ENCODE measurements at places on chromosomes 7 and 10.
A peak's percentile ranks its signal among the peaks of the same experiment; 100 is the strongest.

GRCh38 chr10:35912615-35913569 lies 270.8 kb upstream of the FZD8 start:
- DNase-seq: no peak

DNA sequence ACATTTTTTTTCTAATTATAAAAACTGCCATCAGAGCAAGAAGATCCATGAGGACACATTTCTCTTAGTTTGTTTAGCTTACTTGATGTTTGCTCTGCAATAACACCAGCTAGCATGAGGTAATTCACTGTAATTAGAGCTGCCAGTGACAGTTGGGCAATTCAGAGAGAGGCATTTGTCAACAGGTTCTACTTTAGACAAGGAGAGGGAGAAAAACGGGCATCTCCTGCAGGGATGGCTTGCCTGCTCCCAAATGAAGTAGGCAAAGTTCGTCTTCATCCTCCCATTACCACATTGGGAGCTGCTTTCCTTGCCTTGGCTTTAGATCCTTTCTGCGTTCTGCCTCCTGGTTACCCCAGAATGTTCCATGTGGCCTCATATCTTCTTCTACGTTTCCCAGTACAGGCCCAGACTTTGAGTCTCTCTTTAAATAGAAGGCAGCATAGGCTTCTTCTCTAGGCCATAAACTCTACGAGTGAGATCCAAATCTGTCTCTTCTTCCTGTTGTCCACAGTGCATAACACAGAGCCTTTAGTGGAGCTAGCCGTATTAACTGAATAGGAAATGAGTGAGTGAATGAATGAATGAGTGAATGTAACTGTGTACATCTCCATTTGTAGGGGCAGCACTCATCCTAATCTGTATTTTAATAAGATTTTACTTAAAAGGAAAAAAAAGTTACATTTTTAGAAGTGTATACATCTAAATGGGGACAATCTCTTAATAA lies 21.2 kb downstream of the ASB15 start:
- DNase-seq: no peak

DNA sequence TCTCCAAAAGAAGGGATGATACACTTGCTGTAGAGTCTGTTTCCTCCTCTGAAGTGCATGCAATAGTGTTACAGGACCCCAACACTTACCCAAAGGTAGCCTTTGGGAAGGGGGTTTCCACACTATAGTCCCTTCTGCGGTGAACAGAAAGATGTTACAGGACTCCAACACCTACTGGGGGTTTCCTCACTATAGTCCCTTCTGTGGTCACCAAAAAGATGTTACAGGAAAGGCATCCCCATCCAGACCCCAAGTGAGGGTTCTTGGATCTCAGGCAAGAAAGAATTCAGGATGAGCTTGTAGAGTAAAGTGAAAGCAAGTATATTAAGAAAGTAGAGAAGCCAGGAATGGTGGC lies 69.2 kb upstream of the PIK3CG start:
- DNase-seq: no peak

DNA sequence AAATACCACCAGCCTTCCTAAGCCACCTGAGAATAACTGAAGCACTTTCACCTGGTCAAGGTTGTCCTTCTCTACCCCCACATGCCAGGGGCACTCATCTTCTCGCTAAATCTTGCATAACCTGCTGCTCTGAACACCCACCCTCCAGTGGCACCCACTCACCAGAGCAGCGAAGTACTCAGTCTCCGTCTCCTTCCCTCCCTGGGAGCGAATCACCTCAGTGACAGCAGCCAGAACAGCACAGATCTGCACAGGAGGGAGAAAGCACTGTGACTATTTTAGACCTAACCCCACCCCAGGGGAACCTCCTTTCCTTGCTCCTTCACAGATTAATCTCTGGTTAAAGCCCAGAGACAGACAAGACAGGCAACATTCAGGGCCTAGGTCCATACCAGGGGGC lies 5.1 kb downstream of the RRP12 start:
- DNase-seq: no peak

DNA sequence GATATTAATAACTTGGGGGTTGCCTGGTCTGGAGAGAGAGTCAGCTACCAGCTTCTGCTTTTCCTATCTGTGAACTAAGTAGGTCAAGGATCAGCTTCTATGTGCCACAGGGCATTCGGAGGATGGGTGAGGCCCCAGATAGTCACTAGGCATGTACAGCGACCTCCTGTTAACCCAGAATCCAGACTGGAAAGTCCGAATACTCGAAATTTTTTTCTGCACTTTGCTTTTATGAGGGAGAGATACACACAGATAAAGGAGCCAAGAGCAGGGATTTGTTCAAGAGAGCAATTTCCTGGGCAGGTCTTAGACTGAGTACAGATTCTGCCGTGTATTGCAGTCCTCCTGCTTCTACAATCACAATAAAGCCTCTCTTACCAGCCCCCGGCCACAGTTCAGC lies 54.2 kb downstream of the EMX2 start:
- DNase-seq: no peak

- no peak for DNase-seq
These were observed 120.7 kb downstream of the SRPK2 start for GRCh38 chr7:105268056-105268455.

DNA sequence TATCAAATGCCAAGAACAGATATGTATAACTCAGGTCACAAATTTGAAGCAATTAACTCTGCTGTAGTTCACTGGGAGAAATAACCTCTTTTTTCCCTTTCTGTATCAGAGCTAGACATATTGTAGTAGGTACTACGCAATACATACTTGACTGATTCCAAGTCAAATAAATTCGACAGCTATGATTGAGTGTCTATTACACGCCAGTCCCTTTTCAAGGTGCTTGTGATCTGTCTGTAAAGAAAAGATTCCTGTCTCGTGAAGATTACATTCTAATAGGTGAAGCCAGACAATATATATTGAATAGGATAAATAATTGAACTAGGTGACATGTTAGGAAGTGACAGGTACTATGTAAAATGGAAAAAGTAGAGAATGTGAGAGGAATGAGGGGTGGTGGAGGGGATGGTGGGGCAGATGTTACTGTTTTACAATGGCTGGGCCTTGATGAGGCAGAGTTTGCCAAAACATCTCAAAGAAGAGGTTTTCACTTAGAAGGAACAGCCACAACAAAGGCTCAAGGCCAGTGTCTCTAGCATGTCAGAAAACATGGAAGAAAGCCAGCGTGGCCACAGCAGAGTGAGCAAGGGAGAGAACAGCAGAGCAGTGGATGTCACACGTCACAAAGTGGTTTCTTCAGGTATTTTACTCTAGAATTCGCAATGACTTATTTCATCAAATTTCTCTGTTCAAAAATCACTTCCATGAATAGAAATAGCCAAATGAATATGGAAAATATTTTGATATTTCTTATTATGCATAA lies 282.6 kb upstream of the CACNA2D1 start:
- DNase-seq: no peak

GRCh38 chr7:95674101-95674500 lies 77.8 kb upstream of the PDK4 start:
- no peak for DNase-seq

GRCh38 chr10:24947304-24948097 lies 4.9 kb downstream of the PRTFDC1 start:
- DNase-seq: no peak

DNA sequence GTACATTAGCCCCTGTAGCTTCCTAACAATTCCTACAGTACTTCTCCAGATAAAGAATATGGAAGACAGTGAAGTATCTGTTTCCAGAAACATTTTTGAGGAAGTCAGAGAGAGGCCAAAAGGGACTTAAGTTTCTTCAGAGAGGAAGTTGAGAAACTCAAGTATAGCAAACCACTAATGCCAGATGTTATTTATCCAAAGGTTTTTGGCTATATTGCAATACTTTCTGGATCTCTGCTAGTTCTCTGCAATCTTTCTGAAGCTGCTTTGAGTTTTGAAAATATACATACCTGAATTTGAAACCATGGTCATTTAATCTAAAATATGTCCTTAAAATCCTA lies 64.7 kb downstream of the BICC1 start:
- DNase-seq: no peak

GRCh38 chr10:2791774-2792443 lies 275.4 kb upstream of the PFKP start:
- DNase-seq: no peak

DNA sequence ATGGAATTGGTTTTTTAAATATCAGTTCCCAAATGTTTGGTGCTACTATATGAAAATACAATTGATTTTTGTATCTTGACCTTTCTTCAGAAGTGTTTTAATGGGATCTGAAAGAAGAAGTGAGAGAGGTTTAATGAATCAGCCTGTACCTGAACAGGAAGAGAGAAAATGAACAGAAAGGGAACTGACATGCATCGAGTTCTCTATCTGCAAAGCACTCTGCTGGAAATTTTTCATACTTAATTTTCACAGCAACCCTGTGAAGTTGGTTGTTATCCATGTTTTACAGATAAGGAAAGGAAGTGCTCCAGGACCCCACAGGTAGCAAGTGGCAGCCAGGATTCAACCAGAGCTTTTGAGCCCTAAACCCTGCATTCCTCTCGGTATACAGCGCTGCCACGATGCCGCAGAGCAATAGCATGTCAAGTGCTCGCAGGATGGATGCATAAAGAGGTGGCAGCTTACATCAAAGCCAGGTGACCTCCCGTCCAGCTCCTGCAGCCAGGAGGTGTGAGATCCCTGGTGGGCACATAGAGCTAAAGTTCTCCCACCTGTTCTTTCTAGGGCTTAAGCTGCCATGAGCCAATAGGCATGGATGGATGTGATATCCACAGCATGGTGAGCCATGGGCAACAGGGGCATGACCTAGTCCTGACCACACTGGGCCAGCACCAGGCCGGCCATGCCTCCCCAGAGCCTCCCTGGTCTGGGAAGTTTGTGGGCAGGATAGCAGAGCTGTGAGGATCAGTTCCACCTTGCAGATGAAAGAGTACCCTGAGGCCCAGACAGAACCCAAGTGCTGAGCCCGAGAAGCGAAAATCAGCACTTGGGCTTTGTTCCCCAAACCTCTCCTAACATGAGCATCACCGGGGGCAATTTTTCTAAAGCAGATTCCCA lies 57.2 kb downstream of the CALML3 start:
- no peak for DNase-seq

- no peak for DNase-seq
These were observed 101.5 kb upstream of the TMEM72 start for GRCh38 chr10:44809647-44810046.

- no peak for DNase-seq
These were observed 2.7 kb downstream of the STK17A start for GRCh38 chr7:43585562-43585961.

GRCh38 chr7:91866599-91867148 lies 13.8 kb downstream of the MTERF1 start:
- DNase-seq: no peak

GRCh38 chr10:11330383-11331045 lies 280.9 kb downstream of the USP6NL start:
- DNase-seq: no peak

- no peak for DNase-seq
These were observed 90.5 kb upstream of the SVIL start for GRCh38 chr10:29725133-29725720.

DNA sequence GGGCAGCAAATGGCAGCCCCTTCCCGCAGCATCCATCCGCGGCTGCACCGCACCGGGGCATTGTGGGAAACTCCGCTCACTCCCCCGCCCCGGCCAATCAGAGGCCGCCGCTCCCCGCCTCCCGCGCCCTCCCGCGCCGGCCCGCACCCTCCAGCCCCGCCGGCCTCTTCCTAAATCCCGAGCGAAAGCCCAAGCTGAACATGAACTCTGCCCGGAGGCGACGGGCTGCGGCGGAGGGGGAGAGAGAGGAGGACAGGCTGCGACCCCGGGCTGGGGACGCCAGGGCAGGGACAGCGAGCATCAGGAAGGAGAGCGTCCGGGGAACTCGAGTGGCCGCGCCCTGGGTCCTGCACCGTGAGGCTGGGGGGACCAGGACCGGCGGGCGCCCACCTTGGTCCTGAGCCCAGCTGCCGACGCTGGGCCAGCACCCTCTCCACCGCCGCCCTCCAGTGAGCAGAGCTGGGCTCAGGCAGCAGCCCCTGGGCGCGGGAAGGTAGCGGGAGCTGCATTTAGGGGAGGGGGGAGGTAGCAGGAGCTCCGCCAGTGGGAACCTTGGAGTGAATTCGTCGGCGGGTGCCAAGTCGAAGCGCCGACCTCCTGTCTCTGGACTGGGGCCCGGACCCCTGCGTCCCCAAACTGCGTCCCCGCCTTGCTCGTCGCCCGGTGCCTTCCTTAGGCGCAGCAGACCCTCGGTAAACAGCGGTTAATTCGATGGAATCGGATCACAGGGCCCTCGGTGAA lies at the start of gene DGKI:
Gene DGKI (minus strand): TSS at position 148 of the 741 bp plus-strand sequence.
- DNase-seq: peak; percentile 88

GRCh38 chr10:91742229-91742628 lies 56.0 kb upstream of the TNKS2 start:
- no peak for DNase-seq

GRCh38 chr10:22713853-22714478 lies 412 bp downstream of the PIP4K2A start:
- DNase-seq: peak; percentile 83

- DNase-seq: no peak
These were observed 92.8 kb upstream of the MKLN1 start for GRCh38 chr7:131234719-131235488.

DNA sequence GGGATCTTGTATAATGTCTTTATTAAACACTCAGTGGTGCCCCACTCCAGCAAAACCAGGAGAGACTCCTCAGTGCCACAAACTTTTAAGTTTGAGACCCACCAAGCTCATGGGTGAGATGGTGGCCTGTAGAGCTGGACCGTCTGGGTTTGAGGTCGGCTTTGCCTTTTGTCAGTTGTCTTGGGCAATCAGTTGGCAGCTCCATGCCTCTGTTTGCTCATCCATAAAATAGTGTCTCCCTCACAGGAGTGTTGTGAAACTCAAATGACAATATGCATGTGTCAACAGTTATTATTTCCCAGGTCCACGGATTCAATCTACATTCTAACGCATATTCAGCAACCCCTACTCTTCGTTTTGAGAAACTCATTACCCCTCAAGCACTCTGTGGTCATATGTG lies 367.8 kb upstream of the C7orf33 start:
- DNase-seq: no peak

GRCh38 chr7:73622909-73623797 lies 1.2 kb downstream of the MLXIPL start:
- peak; percentile 51 for DNase-seq

DNA sequence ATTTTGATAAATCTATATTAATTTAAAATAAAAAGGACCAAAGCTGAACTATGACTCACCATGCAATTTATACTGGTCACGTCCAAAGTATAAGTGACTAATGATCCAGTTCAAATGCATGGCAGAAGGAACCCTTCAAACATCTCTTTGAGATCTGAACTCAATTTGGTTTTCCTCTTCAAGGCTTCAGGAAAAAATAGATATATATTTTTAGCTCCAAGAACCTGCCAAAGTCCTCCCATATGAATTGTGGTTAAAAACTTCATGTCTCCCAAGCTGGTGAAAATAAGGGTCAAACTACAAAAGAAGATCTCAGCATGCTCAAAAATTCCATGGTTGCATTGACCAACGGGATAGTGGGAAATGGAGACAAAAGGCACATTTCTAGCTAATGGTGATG lies 34.6 kb upstream of the PDE1C start:
- DNase-seq: no peak

DNA sequence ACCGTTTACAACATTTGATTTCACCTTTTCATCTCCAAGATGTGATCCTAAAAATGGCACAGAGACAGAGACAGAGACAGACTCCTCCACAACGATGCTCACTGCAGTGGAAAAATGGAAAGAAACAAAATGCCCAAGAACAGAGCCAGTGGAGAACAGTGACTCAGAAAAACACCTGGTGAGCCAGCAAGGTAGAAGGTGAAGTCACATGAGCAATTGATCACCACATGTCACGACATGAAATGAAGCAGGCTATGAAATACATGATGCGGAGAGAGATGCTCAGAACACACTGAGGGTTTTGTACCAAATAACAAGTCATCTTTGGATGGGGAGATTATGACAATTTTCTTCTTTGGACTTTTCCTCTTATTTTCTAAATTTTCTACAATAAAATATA lies 3.5 kb downstream of the MSMB start:
- no peak for DNase-seq

Measured in retina (tissue), 1 donor.